NCI-H460 (cell line): ENCODE measurements at places on chromosomes 3 and 15.

DNA sequence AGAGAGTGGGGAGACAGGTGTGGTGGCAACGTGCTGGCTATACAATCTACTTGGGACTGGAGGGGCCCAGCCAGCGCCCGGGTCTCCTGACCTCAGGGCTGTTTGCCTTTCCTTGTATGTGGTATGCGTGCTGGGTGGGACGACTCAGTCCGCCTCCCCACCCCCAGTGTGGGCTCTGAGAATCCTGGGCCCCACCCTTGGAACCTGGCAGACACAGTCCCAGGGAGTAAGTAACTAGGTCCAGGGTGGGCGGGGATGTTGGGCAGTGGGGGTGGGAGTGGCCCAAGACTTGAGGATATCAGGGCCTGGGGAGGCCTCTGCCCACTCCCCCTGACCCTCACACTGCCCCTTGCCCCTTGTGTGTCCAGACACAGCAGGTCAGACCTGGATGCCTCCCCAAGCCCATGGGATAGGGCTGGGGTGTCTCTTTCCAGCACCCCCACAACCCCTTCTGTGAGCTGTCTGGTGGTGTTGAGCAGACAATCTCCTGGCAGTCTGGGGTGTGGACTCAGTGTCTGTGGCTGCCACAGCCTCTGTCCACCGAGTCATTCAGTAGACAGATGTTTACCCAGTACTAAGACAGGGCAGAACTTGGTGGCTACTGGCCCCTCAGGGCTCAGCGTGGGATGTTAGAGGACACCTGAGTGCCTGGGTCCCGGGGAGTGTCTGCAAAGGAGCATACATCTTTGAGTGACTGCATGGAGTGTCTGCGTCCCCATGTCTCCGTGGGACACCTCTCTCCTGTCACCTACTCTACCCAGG lies 1.3 kb downstream of the CHST13 start:
- DNase-seq = no peak

DNA sequence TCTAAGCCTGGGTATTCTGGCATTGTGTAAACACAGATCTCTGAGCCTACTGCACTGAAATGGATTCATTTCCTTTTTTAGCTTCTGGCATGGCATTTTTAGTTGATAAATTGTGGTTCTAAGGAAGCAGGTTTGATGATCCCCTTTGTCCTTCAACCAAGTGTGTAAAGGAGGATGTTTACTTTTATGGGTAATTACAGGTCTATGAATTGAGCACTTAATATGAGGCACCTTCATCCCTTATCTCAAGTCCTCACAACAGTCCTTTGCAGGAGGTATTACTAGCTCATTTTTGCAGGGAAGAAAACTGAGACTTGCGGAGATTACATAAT lies 30.8 kb upstream of the ZBTB38 start:
- DNase-seq = no peak

- DNase-seq = no peak
Measured at GRCh38 chr3:21405671-21406667, 345.0 kb downstream of the ZNF385D start.

DNA sequence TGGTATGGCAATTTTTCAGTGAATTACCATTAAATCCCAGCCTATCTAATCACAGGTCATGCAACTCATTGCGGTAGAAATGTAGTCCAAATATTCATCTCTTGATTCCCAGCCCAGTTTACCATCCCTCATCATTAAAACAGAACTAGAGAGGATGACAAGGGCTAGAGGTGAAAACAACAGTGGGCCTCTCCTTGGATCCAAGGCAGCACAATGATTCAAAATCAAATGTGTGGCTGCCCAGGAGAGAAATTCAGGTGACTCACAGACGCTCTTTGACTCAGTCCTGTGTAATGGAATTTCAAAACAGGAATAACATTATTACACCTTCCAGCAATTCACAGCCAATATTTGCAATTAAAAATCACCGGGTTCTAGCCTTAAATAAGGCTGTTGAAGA lies 246.5 kb downstream of the TBL1XR1 start:
- DNase-seq = no peak

- no peak for DNase-seq
Measured at GRCh38 chr15:101127506-101128076, 124.3 kb downstream of the CHSY1 start.
